Activated gamma-delta T cell treated with anti-CD3 and anti-CD28 coated beads, Interleukin-2, amount 50 U/mL, for 16 hours (primary cell): ENCODE measurements at places on chromosomes 7 and 10.
A peak's percentile ranks its signal among the peaks of the same experiment; 100 is the strongest.

DNA sequence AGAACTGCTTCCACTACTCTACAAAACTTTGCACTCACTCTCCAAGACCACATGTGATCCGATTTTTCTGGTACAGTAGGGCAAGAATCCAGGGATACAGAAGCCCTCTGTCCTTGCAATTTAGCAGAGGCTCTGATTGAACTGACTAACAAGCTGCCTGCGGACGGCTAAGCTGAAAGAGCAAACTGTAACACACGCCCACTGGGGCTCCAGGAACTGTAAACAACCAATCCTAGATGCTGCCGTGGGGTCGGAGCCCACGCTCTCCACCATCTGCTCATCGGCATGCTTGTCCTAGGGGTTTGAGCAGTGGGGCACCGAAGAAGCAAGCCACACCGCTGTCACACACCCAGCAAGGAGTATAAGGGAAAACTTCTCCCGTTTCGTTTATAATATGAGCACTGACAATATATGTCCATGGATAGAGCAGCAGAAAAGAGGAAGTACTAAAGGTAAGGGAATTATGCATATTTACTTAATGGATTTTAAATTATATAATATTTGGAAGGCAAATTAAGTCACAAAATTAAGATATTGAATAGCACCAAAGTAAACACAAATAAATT lies 634.4 kb upstream of the POT1 start:
- DNase-seq, result no peak

DNA sequence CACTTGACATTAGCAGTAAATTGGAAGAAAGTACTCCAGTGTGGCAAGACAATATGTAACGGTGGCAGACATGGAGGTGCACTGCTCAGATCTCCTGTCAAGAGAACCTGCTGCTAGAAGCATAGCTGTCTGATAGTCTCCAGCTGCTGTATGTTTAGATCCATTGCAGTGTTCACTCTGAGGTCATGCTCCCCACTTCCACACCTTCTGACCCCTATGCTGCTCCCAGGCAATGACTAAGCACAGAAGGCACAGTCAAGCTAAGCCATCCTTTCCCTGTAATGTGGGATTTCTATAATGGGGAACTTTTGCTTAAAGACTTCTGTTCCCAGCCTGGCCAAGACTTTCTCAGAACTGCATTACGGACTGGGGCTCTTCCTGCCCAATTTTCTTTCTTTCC lies 315.8 kb downstream of the HPSE2 start:
- DNase-seq, result no peak

DNA sequence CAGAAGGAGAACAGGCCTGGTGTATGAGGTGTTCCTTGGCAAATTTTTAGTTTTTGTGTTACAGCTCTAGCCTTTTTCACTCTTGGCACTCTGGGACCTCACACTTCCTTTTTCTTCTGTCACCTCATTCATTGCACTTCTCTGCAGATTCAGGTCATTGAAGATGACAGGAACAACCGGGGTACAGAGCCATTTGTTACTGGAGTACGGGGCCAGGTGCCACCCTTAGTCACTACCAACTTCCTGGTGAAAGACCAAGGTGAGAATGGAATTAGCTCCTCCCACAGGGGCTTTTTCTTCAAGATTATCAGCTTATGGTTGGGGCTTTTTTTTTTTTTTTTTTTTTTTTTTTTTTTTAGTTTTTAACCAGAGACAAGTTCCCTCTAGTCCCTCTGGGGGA lies 18.5 kb upstream of the CHCHD1 start:
- no peak for DNase-seq

DNA sequence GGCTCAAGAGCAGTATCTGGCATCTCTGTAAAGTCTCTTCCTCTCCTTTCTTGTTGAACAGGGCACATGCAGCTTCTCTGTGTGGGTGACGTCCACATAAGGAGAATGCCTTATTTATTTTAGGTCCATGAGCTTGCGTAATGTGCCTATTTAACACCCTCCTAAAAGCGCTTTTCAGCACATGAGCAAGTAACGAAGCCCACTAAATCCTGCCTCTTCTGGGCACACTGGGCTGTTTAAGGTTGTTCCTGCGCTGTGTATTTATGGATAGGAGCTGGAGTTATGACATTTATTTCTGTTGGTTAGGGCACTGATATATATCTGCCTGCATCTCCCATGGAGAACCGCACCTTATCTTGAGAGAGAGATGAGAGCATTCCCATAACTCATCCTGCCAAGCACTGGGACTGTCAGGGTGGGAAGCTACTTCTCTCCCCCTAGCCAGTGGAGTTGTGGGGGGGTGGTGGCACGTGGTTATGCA lies 76.1 kb downstream of the LRRC4 start:
- no peak for DNase-seq

DNA sequence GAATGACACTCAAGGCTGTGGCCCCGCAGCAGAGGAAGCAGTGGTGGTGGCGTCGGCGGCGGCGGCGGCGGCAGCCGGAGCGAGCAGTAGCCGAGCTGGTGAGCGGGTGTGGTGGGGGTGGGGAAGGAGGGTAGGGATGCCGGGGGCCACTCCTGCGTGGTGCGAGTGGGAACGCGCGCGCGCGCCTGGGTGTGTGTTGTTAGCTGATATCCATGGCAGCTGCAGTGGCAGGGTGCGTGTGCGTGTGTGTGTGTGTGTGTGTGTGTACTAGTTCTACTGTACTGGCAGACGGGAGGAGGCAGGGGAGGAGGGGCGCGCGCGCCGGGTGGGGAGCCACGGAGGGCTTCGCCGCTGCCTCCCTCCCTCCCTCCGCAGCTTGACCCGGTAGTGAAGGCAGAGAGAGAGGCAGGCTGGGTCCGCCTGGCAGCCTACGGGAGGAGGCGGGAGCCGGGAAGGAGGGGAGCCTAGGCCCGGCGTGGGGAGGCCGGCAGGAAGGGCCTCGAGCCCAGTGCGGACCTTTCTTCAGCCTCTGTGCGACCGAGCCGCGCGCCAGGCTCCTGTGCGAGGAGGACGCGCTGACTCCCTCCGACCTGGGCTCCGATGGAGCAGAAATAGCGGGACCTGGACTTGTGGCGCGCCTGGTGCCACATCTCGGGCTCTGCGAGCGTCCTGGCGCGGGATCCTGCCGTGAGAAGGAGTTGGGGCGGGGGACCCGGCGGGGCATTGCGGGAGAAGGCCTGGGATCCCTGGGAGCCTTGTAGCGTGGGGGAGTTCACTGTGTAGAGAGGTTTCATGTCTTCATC lies at the start of gene MAGI2:
MAGI2 (minus strand) TSS at position 110 of the 803 bp plus-strand sequence. CDS start 347 bp downstream, outside the sequence.
- DNase-seq, result no peak

- DNase-seq, result no peak
Measured at GRCh38 chr10:130078120-130078519, 32.5 kb downstream of the C10orf143 start.

- no peak for DNase-seq
Measured at GRCh38 chr7:141043616-141044015, 28.9 kb upstream of the MRPS33 start.

DNA sequence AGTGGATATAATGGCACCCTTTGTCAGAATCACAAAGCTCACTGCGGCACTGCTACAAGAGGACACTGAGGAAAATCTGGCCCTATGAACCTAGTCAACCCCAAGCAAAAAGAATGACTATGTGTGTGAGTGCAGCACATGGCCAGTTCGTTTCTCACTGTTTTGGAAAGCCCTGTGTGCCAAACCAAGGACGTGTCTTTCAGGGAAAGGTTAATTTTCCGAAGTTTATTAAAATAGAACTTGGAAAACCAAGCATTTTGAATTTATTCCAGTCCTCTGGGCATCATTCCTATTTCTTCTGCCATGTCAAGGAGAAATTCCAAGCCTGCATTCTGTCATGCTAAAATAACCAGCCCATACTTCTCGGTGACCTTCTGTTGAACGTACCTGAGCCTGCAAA lies 471.8 kb downstream of the PLXDC2 start:
- no peak for DNase-seq

- no peak for DNase-seq
Measured at GRCh38 chr7:128020159-128020558, 11.1 kb downstream of the LRRC4 start.

DNA sequence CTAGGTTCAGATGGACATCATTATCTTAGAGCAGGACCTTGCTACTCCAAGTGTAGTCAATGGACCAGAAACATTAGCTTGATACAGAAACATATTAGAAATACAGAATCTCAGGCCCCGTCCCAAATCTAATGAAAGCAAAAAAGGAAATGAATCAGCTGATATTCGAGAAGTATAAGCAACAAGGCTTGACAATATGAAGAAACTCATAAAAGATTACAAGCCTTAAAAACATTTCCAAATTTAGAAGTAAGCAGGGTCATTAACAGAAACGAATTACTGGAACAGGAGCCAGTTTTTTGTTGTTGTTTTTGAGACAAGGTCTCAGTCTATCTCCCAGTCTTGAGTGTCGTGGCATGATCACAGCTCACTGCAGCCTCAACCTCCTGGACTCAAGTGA lies 40.5 kb upstream of the GSAP start:
- no peak for DNase-seq

GRCh38 chr7:44852590-44852989 lies 4.7 kb upstream of the H2AZ2 start:
- DNase-seq, result no peak

- DNase-seq, result no peak
Measured at GRCh38 chr10:71846816-71847215, 4.2 kb downstream of the PSAP start.

GRCh38 chr7:38229386-38229785 lies 44.0 kb downstream of the TARP start:
- DNase-seq, result peak; percentile 39

DNA sequence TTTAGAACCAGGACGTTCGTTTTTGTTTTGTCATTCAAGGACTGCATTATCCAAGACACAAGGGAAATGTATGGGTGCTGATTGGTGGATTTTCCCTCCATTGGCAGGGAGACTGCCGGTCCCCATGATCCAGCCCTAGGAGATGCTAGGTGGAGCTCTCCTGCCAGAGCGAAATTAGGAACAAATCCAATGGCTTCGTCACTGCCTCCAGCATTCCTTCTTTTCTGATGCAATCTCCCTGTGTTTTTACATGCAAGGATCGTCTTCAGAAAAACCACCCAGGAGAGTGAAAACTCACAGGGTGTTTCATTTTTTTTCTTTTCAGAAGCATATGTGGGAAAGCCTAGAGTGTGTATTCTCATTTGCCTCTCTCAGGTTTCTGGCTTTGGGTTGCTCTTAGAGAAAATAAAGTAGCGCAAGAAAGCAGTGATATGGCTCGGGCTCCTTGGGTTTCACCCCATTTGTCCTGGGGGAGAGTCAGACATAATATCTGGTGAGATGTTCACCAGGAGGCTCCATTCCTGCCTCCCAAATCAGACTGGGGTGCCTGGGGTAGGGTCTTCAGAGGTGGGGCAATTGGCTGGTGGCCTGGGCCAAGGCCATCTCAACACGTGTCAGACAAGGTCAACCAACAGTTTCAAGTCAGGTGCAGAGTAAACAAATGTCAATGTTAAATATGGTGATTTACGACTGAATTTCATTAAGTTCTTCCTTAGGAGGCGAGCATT lies 450.9 kb upstream of the MKI67 start:
- DNase-seq, result no peak

- DNase-seq, result no peak
Measured at GRCh38 chr7:67484244-67484751, 487.7 kb downstream of the TYW1 start.

DNA sequence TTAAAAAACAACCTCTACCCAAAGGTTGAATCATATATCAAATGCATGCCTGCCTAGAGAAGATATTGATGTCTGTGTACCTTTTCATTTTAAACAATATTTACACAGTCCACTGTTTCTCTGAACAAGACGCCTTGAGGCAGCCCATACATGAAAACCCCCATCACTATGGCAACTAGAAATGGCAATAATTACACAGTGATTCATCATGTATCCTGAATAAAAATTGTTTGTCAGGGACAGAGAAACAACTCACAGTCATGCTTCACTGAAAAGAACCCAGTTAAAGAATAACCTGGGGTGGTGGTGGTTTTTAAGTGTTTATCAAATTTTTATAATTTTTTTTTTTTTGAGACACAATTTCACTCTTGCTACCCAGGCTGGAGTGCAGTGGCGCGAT lies 19.7 kb downstream of the DNAJC12 start:
- DNase-seq, result no peak

DNA sequence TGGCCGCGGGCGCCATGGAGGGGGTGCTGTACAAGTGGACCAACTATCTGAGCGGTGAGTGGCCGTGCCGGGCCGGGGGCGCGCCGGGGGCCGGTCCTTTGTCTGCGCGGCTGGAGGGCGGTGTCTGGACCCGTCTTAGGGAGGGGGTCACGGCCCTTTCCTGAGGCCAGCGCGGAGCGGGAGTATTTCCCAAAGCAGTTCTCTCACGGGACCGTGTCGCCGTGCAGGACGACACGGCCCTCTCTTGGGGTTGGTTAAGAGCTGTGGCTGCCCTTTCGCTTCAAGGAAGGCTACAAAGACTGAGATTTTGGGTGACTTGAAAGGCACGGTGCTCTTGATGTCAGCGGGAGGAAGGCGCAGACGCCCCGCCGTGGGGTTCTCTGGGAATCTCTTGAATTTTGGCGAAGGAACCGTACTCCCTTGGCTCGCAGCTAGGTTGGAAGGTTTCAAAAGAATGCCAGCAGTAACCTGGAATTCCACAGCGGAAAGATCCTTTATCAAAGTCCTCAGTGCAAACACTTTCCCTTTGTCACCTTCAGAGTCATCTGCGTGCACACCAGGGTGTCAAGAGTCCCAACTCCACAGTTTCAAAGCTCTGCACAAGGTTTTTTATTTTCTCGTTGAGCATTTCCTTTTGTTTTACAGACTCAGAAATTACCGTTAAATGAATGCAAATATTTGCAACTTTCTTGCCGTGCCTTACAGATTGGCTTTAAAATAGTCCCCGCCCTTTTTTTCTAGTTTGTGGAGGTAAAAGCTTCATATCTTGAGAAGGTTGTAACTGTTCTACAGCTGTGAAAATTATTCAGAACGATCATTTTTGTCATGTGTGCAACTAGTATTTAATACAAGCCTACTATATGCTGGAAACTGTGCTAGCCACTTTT lies 780 bp downstream of the PLEKHA8 start:
- no peak for DNase-seq

GRCh38 chr10:122279725-122280141 lies 8.6 kb downstream of the BTBD16 start:
- no peak for DNase-seq

DNA sequence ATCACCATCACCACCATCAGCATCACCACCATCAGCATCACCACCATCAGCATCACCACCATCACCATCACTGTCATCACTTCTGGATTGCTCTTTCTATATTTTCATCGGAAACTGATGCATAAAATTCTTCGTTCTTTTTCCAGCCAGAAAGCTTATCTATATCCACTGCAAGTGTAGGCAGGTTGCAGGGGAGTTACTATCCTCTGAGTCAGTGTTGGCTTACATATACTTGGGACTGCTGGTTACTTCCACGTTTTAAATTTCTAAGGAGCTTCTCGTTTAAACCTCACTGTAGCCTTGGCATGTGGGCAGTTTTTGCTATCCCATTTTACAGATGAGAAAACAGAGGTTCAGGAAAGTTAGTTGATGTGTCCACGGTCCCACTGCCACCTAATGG lies 66.1 kb downstream of the FOXL3 start:
- DNase-seq, result no peak

- DNase-seq, result no peak
Measured at GRCh38 chr7:19470031-19470430, 238.8 kb downstream of the POLR1F start.

DNA sequence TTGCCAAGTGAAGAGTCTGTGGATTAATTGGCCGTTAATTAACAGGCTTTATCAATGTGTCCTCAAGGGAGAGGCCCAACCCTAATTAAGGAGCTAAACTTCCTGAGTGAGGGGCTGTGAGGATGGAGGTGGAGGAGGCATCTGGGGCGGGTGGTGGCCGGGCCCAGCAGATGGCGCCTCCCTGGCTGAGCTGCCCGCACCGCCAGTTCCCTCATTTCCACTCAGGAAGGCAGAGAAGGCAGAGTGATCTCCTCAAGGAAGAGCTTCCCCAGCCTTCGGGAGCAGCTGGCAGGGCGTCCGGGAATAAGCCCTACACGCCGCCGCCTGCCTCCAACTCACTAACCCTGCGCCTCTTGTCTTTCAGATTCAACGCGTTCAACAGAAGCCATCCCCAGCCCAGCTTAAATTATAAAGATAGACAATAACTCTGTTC lies 112.2 kb downstream of the CYTH3 start:
- no peak for DNase-seq
